ENCODE measurements at places on chromosomes 5 and 9.

- DNase-seq: no peak
Observed at GRCh38 chr9:91933556-91934352, 16.3 kb downstream of the ROR2 start.

DNA sequence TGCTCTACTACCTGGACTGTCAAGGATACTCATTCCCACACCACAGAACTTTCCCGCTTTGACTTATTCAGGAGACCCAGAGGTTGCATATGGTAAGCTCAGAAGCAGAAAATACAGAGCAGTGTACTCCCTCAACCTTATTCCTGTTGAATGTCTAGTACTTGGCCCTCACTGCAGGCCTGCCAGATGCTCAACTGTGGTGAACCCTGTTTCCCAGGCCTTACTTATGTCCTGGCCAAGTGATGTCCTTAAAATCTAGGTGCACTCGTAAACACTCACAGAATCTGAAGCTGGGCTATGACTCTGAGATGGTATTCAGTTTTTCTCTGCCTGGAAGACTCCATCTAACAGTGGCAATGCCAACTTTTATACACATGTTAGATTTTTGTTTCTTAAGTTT lies 21.0 kb downstream of the DIAPH1 start:
- DNase-seq: no peak

- no peak for DNase-seq
Observed at GRCh38 chr9:111187376-111187775, 142.6 kb downstream of the OR2K2 start.

GRCh38 chr5:138241688-138242571 lies 28.8 kb upstream of the CDC23 start:
- no peak for DNase-seq

GRCh38 chr9:37371565-37372464 lies 50.7 kb upstream of the GRHPR start:
- DNase-seq: no peak

GRCh38 chr5:150764530-150764929 lies 5.7 kb upstream of the DCTN4 start:
- DNase-seq: no peak

- no peak for DNase-seq
Observed at GRCh38 chr9:126869368-126869767, 8.9 kb downstream of the ZBTB34 start.

GRCh38 chr9:130487500-130487899 lies 42.7 kb downstream of the ASS1 start:
- DNase-seq: no peak

GRCh38 chr5:96439477-96440184 lies 6.6 kb upstream of the PCSK1 start:
- no peak for DNase-seq

DNA sequence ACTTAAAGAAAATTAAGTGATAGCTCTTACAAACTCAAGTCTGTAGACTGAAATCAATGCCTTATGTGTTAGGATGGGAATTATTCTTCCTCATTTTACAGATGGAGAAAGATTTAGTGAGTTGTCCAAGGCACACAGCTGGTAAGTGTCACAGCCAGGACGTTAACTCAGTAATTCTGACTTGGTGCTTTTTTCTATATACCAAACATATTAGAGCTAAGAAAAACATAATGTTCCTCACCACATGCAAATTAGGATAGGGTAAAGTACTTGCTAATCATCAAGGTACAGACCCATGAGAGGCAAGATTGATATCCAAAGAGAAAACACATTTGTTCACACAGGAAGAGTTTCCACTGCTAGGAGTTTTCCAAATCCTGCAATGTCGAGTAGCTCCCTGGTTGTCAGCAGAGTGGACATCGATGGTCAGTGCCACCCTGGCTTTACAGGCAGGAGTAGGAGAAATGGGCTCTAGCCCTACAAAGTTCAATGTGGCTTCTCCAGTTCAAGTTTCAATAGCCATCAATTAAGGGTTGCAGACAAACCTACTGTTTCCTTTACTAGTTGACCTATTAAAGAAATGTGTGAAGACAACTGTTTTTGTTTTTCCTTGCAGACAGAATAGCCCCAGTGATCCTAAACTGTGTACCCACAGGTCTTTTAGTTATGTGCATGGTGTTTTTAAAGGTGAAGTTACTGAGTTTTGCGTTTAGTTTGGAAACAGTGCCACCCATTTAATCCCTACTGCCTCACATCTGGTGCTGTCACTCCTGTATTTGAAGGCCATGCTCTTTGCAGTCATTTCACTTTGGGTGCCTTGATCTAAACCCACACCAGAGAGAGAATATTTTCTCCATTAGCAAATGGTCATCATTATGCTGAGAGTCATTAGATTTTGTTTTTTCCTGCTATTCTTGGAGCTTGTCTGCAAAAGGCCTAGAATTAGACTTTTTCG lies 460.8 kb upstream of the SMARCA2 start:
- DNase-seq: no peak

GRCh38 chr9:81716409-81716808 lies 27.1 kb upstream of the TLE1 start:
- DNase-seq: no peak

DNA sequence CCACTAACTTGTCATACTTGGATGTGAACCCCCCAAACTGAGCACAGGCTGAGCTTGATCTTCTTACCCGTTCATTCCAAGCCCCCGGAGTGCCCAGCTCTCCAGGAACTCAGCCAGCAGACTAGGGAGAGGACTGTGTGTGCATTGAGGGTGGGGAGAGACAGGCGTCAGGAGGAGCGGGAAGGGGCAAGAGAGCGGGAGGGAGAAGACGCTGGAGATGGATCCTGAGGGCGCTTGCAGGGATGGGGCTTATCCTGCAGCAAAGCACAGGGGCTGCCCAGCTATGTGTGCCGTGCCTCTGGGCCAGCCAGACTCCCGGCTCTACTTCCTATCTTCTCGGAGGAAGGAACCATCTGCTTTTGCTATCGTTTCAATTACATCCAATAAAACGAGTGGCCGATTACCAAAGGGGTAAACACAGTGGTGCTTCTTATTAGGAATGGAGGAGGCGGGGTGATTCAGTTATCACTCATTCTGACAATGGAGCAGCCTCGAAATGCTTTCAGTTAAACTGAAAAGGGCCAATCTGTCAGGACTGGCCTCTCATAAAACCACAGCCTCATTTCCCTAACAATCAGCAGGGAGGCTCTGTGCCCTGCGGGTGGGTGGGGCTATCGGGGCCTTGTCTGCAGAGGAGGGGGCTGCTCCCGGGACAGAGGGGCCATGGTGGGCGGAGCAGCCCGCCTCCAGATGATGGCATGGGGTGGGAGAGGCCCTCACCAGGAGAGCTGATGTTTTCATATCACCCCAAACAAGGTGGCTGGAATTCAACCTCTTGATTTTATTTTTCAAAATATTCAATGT lies 168.2 kb downstream of the DAB2IP start:
- DNase-seq: no peak

DNA sequence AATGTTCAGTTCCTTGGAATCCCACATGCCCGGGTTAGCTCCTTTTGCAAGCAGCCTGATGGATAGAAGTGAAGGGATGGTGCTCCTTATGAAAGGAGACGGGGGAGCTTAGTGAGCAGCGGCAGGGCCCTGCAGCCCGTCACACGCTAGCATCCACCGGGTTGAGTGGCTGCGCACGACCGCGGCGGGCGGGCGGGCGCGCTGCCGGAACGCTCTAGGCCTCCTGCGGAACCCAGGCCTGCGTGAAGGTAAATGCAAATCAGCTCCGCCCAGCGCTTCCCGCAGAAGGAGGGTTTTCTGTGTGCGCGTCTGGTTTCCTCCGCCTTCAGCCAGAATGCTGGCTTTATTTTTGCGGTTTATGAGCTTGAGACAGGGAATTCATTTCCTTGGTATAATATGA lies 19.8 kb downstream of the IL12B start:
- DNase-seq: no peak

GRCh38 chr9:32839013-32839885 lies 55.9 kb downstream of the TMEM215 start:
- no peak for DNase-seq

GRCh38 chr5:2591777-2592453 lies 159.6 kb downstream of the IRX2 start:
- DNase-seq: no peak

GRCh38 chr5:123028222-123028621 lies 8.3 kb downstream of the PPIC start:
- no peak for DNase-seq

DNA sequence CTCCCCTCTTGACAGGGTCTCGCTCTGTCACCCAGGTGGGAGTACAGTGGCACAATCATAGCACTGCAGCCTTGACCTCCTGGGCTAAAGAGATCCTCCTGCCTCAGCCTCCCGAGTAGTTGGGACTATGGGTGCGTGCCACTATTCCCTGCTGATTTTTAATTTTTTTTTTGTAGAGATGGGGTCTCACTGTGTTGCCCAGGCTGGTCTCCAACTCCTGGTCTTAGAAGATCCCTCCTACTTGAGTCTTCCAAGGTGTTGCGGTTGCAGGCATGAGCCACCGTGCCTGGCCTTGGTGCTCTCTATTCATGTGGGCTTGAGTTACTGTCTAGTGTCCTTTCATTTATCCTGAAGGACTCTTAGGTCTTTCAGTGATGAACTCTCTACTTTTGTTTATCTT lies 24.1 kb downstream of the EHMT1 start:
- DNase-seq: no peak

- DNase-seq: peak; percentile 46
Observed at GRCh38 chr5:170216257-170216864, 16.4 kb upstream of the C5orf58 start.

DNA sequence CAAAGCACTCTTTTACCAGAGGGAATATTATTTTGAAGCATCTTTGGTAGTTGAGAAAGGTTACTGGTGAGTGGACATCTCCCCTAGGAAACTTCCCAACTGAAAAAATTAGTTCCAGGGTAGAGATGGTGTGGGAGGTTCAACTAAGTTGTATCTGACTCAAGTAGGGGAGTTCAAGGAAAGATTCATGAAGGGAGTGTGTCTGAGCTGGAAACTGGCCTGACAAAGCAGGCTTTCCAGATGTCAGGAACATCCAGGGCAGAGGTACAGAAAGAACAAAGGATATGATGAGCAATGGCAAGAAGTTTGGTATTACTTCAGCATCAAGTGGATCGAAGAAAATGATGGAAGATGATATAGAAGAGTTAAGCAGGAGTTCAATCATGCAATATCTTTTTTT lies 458.0 kb upstream of the RIOK2 start:
- DNase-seq: no peak

- DNase-seq: no peak
Observed at GRCh38 chr5:150700246-150700593, 642 bp downstream of the RBM22 start.

DNA sequence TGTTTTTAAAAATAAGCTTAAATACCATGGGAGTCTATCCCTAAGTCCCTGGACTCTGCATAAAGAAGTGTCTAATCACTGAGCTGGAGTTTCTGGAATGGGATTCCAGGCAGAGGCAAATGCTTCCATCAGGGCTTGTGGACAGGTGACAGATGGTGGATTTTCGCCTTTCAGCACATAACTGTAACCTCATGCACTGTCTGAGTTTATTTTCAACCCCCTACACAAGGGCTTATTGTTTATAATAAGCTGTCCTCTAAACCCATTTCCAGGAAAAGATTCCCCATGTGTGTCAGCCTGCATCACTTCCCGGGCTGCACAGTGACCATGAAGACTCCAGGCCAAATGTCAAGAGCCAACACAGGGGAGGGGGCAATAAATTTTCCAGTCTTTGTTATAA lies 264.0 kb downstream of the PIK3R1 start:
- DNase-seq: no peak

- DNase-seq: no peak
Observed at GRCh38 chr9:94632737-94633136, 6.6 kb downstream of the FBP1 start.

DNA sequence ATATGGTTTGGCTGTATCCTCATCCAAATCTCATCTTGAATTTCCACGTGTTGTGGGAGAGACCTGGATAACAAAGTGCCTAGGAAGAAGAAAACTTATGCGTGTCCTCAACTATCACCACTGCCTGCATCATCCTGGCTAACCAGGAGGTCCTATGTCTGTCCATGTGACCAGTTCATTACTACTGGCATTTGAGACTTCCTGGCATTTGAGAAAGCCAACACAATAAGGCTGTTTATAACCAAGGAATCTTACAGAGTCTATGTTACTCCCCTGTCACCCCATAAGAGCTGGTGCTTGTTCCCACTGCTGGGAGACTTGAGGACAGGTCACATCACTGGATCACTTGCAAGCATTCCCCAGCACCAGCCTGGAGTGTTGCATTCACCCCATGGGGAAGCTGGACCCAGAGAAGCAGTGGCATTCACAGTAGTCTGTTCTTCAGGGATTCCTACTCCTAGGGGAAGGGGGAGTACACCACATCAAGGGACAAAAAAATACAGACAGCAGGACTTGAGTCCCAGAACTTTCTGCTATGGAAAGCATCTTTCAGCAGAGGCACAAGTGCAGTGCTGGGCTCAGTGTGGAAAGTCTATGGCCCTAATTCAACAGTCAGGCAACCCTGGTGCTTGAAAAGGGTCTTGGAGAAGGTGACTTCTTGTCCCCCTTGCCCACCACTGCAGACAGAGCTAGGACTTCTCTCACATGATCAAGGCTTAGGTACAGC lies 717.1 kb downstream of the SEMA5A start:
- DNase-seq: no peak

- DNase-seq: no peak
Observed at GRCh38 chr9:86069206-86069869, 30.0 kb downstream of the GOLM1 start.

DNA sequence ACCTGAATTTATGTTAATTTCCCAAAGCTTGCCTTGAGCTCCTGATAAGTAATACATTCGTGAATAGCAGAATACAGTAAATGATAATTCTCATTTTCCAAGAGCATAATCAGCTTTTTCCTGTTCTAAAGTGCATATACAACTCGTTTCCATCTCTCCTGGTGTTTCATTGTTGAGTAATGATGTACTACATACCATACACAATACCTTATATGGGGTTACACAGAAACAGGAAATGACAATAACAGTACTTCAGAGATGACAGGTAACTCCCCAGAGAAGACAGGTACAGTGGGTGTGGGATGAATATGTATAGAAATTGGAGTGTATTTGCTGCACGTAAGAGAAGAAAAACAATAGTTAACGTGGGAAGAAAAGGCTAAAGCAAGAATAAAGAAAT lies 287.1 kb downstream of the TENT4A start:
- no peak for DNase-seq

- peak; percentile 80 for DNase-seq
Observed at GRCh38 chr5:139633295-139634027, 14.7 kb upstream of the CXXC5 start.
